Activated CD4-positive, alpha-beta T cell treated with anti-CD3 and anti-CD28 coated beads, Interleukin-10, Interleukin-2, amounts not matched to agents 100 ng/mL and 50 ng/mL, durations not matched to agents 16 hours and 8 hours (primary cell): ENCODE measurements at places on chromosomes 7 and 10.
A peak's percentile ranks its signal among the peaks of the same experiment; 100 is the strongest.

DNA sequence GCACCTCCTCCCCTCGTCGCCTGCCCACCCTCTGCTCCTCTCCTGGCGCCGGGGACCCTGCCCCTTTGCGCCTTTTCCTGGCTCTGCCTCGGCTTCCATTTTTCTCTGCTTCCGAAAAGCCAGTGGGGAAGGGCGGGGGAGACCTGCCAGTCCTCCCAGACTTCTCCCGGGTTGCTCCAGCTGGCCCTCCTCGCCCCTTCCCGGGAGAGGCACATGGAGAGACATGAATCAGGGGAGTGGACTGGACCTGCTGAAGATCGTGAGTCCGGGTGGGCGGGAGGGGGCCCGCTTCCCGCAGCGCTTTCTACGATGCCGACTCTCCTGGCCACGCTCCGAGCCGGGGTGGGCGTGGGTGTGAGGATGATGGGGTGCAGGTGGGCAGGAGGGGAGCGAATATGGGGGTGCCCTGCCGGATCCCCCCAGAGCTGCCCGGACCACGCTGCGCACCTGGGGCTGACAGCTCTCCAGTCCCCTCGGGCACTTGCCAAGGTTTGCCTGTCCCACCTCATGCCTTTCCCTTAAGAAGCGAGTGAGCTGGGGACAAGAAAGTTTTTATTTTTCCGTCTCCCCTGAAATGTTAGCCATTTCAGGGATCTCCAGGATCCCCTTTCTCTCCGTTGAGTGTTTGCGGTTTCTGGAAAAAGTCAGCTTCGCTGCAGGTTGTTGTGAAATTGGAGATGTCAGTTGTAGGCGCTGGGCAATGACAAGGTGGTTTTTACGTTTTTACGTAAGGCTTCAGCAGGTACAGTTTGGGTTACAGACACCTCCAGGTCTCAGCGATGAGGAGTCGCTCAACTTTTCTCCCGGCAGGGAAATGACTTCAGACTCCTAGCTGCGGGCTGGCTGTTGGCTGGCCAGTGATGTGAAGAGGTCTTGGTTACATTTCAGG lies 977 bp downstream of the CACNB2 start:
- no peak for DNase-seq

DNA sequence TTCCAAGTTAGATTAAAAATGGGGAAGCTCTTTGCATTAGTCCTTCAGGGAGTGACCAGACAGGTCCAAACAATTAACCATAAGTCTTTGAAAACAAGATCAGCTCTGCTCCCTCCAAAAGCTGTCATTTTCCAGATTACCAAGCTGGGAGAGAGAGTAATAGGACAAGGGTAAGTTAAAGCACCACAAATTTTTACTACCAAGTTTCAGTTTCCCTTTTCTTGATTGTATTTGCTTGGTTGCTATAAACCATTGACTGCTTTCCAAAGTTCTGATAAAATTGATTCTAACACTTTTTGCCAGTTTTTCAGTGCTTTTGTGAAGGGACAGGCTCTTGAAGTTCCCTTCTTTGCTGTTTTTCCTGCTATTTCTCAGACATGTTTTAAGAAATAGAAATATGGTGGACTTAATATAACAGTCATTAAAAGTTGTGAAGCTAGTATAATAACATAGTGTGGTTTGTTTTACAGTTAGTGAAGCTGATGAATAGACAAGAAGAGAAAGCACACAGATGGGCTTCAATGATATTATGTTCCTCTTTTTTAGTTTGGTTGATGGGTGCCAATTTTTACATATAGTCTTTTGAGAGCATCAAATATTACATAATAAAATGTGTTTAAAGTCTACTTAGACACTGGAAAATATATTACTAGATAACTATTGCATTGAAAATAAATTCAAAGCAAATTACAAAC lies 40.0 kb upstream of the ZNF365 start:
- no peak for DNase-seq

- no peak for DNase-seq
These were observed 107.3 kb downstream of the CYTH3 start for GRCh38 chr7:6165075-6165474.

DNA sequence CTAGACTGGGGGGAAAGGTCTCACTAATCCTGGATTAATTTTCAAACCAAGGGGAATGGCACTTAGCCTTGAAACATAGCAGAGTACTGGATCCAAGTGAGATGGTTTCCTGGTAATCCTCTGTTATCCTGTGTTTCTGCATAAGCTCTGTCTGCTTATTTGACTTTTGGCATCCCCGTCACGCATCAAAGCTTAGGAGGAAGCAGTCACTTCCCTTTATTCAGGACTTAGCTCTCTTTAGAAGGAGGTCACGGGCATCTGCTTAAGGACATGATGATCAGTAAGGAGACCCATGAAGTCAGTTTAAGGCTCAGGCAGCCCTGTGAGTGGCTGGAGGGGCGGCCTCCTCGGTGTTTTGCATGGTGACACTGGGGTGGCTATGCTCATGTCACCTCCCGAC lies 30.0 kb downstream of the TSPAN15 start:
- DNase-seq = no peak

GRCh38 chr7:1922071-1922869 lies 252.2 kb downstream of the ELFN1 start:
- DNase-seq = peak; percentile 64

GRCh38 chr10:47325303-47326291 lies 3.3 kb downstream of the GDF2 start:
- DNase-seq = no peak

DNA sequence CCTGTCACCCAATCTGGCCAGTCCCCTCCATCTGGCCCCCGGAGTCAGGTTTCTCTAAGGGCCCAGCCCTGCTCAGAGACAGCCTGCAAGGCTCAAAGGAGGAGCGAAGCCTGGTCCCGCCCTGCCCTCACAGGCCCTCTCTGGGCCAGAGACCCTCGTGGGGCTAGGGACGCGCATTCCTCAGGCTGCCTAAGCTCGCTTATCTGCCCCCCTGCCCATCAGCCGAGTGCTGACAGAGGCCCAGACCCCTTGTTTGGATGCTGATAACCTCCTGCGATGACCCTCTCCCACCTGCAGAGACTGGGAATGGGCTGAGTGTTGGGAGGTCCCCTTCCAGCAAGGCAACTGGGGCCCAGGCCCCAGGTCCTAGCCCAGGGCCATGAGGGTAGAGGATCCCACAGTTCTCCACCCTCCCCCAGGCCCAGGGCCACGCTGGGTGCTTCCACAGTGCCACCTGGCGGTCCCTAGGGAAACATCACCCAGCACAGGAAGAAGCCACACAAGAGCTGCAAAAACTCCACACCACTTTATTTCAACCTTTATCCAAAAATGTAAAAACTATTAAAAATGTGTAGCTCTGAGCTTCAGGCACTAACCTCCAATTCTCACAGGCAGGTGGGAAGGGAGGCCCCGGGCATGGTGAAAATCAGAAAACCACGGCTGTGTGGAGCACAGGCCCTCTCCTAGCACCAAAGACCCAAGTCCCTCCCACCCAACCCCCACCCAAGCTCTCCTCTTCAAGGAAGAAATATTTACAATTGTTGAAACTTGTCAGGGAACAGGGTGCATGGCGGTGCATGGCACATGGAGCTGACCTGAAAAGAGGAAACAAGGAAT lies 2.2 kb downstream of the NPM3 start:
- DNase-seq = peak; percentile 85

DNA sequence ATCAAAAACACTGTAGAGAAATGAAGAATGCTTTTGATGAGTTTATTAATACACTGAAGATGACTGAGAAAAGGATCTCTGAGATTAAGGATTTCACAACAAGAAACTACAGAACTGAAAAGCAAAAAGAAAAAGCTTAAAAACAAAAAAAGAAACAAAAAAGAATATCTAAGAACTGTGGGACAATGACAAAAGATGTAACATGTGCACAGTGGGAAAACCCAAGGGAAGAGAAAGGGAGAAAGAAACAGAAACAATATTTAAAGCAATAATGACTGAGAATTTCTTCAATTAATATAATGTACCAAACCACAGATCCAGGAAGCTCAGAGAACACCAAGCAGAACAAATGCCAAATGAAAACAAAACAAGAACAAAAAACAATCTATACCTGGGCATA lies 42.2 kb downstream of the TFEC start:
- no peak for DNase-seq
